Activated effector memory CD4-positive, alpha-beta T cell treated with anti-CD3 and anti-CD28 coated beads, Interleukin-2, amount 50 U/mL, for 16 hours (primary cell): ENCODE measurements at places on chromosomes 2 and 18.

- DNase-seq: no peak
Observed at GRCh38 chr2:62567669-62568068, 61.7 kb upstream of the TMEM17 start.

DNA sequence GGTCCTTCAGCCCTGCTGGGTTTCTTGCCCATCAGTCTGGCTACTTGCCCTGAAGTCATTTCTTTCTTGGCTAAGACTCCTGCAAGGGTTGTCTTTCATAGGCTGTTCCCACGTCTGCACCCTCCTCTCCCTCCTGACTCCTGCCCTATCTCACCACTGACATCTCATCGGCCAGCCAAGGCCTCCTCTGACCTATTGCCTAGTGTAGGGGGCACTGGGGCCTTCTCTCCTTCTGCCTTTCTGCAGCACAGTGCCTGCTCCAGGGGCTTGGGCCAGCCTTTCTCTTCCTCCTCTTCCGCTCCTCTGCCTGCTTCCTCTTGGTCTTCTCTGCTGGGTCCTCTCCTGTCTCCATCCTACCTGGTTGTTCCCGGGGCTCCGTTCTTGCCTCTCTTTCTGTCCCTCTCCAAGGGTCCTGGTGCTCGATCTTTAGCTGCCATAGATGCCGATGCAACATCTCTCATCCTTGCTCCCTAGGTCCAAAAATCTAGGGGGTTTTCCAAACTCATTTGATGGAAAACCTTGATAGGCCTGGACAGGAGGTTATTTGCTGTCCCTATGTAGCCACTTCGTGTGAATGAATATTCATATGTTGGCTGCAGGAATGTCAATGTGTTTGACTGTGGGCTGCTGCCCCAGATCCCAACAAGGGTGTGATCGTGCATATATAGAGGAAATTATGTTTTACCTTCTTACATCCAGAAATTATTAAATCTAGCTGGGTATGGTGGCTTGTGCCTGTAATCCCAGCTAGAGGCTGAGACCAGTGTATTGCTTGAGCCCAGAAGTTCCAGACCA is 9.7 kb upstream of the NT5DC4 start:
- no peak for DNase-seq

DNA sequence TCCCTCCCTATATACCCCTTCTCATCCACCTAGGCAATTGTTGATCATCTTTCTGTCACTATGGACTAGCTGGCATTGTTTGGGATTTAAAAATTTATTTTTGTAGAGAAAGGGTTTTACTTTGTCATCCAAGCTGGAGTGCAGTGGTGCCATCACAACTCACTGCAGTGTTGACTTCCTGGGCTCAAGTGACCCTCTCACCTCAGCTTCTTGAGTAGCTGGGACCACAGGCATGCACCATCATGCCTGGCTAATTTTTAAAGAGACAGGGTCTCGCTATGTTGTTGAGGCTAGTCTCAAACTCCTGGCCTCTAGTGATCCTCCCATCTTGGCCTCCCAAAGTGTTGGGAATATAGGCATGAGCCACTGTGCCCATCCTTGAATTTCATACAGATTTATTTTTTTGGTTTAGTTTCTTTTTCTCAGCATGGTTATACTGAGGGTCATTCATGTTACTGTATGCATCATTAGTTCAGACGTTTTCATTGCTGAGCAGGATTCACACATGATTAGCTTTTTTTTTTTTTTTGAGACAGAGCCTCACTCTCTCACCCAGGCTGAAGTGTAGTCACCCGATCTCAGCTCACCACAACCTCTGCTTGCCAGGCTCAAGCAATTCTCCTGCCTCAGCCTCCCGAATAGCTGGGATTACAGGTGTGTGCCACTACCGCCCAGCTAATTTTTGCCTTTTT is 8.6 kb upstream of the PCARE start:
- no peak for DNase-seq

GRCh38 chr18:24271381-24272228 is 126.0 kb downstream of the OSBPL1A start:
- no peak for DNase-seq
